Natural killer cell treated with Interleukin-12 subunit alpha and Interleukin-12 subunit beta and Interleukin-15 and Interleukin-18, amount 100 ng/mL, for 72 hours (primary cell): ENCODE measurements at places on chromosomes 11 and 22. TPM values are rescaled to one million over a fixed set of nuclear protein-coding genes. Genes with fewer than 3 reads are reported as not detected.
A peak's percentile ranks its signal among the peaks of the same experiment; 100 is the strongest.

JAM3 gene
- 2.9 TPM for total RNA-seq

SLC22A9 gene
- total RNA-seq, result not detected

SAA4 gene
- not detected for total RNA-seq

HEPHL1 gene
- total RNA-seq, result not detected

GRCh38 chr11:47270331-47271271, 668 bp downstream of the MADD start:
- peak; percentile 73 for DNase-seq

DNA sequence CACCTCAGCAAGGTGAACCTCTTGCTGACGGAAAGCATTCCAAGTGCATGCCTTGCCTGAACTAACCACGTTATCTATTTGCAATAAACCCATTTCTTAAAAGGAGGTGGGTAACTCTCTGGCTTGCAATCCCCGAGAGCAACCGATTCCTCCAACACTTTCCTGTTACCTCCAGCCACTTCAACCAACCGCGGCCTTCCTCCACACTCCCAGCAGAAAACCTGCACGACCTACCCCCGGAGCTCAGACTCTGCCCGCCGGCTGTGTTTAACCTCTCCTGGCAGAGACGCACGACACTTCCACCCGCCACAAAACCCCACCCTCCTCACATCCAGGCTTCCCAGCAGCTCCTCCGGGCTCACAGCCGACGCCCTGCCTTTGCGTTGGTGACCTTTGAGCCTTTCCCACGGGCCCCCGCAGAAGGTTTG, 708 bp downstream of the SCO2 start:
- DNase-seq, result no peak

- no peak for DNase-seq
These were observed 32.9 kb downstream of the SMCO4 start for GRCh38 chr11:93510196-93510873.

DNA sequence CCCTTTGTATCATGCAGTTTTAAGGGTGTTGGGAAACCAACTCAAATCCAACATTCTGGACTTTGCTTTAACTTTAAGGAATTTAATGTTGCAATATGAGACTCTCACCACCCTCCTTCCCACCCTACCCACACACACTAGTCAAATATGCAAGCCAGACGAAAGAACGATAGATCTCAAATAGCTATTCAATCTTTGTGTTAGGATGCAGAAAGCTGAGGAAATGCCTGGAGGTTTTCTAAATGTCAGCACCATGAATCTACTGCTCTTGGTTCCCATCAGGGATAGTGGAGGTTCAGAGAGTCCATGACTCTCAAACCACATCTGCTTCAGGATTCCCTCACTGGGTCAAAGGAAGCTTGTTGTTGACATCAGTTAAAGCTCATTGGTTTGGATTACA, 33.7 kb downstream of the EXPH5 start:
- no peak for DNase-seq

GRCh38 chr11:26142891-26143290, 189.0 kb upstream of the ANO3 start:
- DNase-seq, result no peak

- no peak for DNase-seq
These were observed 17.4 kb upstream of the CSNK2A3 start for GRCh38 chr11:11370255-11370961.

DNA sequence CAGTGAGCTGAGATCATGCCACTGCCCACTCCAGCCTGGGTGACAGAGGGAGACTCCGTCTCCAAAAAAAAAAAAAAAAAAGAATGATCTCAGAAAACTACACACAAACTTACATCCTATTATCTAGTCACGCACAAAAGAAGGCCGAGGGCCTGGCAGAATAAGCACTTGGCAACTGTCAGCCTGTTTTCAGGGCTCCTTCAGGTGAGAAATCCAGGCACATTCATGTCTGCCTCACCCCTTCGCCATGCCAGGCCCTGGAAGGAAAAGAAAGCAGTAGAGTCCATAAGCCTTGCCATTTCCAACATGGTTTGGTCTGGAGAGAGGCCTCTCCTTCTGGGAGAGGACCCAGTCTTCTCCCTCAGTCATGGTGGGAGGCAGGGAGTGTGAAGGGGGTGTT, 30.9 kb downstream of the C11orf58 start:
- DNase-seq, result no peak

DNA sequence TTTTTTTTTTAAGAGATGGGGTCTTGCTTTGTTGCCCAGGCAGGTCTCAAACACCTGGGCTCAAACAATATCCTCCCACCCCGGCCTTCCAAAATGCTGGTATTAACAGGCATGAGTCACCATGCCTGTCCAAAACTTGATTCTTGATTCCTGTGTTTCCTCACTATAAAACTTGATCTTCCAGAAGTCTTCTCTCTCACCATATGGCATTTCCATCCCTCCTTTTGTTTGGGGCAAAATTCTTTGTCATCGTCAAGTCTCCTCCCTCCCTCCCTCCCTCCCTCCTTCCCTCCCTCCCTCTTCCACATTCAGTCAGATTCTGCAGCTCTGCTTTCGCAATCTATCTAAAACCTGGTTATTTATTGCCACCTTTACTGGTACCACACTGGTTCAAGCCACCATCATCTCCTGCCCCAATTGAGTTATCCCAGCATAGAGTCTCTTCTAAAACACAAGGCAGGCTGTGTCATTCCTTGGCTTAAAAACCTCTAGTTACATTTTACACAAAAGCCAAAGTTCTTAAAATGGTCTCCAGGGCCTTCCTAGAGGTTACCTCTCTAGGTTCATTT, 65.0 kb upstream of the HORMAD2 start:
- DNase-seq, result no peak

GRCh38 chr11:101915791-101916291, 481 bp downstream of the ANGPTL5 start:
- no peak for DNase-seq

- DNase-seq, result no peak
These were observed 212.7 kb upstream of the CADM1 start for GRCh38 chr11:115716601-115717529.

DNA sequence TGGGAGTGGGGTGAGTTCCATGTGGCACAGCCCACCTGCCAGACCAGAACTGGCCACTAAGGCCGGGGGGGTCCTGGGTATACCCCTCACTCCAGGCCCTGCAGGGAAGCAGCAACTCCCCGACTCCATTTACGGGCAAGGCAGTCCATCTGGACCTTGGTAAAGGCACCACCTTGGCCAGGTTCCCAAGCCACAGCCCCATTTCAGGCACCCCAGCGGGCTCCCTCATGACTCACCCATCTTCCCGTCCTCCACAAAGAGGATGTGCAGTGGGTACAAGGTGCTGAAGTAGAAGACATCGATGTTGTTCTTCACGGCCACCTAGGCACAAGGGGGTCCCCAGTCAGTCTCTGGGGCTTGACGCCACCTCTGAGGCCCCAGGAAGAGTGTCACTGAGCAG, 15.7 kb upstream of the RASL10A start:
- DNase-seq, result no peak

DNA sequence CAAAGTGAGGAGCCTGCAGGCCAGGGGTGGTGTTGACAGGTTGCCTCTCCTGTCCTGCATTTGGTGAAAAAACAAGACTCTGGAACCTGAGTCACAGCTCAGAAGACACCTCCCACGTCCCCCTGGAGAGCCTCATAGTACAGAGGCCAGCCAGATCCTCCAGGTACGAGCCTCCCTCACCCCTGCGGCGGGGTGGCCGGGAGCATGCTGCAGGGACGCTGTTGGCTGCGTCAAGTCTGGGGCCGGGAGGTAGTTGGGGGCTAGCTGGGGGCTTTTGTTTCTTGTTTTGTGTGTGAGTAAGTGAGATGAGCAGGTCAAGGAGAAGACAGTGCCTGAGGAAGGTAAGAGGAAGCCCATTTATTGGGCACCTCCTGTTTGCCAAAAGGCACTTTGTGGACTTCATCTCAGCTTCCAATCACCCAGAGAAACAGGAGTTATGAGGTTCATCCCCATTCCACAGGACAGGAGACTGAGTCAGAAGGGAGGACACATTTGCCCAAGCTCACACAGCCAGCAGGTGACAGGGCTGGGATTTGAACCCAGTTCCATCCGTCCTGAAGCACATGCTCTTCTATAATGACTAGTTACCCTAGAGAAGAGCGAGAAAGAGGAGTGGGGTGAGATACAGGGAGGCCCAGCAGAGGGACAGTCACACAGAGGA, 18.3 kb upstream of the WNT11 start:
- no peak for DNase-seq

- no peak for DNase-seq
These were observed 22.1 kb downstream of the THOC5 start for GRCh38 chr22:29531419-29531818.

- no peak for DNase-seq
These were observed 40.8 kb downstream of the MAP6 start for GRCh38 chr11:75627906-75628668.

DNA sequence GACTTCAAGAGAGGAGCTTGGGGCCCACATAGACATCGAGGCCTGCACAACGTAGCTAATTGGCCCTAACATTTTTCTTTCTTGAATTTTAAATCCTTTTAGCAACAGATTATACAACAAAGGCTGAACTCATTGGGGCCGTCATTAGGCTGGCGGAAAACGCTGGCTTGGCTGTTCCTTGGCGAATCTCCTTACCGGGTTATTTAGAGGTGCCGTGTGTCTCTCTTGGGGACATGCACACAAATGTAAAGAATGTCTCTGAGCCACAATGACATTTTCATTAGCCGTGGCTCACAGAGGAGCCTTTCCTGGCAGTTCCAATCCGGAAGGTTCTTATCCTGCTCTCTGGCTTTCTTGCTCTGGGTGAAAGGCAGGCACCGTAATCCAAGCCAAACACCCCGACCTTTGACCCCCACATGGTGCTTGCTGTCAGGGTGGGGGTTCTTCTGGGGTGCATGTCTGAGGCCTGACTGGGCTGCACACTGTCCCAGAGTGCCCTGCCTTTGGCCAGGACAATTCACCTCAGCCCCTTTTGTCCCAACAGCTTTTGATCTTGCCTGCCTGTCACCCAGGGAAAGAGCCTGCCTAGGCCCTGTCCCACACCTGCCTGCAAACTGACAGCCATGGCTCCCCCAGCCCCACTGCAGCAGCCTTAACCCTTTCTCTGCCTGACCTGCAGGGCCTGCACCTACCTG, 9.2 kb upstream of the FGF3 start:
- no peak for DNase-seq

DNA sequence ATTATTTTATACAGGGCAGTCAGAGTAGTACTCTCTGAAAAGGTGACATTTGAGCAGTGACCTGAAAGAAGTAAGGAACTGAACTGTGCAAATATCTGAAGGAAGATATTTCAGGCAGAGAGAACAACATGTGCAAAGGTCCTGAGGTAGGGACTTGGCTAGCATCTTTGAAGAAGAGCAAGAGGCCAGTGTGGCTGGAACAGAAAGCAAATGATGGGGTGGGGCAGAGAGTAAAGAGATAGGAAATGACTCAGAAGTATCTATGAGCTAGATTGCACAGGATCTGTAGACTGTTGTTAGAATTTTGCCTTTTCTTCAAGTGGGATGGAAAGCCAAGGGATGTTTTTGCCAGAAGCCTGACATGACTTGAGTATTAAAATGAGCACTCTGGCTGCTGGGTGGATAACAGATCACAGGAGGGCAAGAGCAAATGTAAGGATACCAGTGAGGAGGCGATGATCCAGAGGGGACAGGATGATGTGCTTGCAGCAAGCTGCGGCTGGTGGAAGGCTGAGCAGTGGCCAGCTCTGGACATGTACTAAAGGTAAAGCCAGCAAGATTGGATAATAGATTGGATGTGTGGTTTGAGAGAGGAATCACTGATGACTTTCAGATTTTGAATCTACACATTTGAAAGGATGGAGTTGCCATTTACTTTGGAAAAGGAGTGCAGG, 33.2 kb upstream of the TTC12 start:
- DNase-seq, result no peak

DNA sequence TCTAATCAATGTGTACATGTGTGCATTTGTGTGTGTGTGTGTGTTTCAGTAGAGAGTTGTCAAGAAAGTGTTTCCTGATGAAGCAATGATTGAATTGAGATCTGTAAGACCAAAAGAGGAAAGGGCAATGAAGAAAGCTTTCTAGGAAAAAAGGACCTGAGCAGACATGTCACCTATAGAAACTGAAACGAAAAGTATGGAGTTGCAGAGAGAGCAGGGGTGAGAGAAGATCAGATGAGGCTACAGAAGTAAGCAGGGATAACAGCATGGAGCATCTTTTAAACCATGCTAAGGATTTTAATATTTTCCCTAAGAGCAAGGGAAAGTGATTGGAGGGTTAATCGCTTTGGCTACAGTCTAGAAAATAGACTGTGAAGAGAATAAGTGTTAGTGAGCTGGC, 1459.4 kb upstream of the TENM4 start:
- DNase-seq, result no peak

GRCh38 chr11:126133901-126134300, 71.2 kb upstream of the CDON start:
- DNase-seq, result peak; percentile 47

- no peak for DNase-seq
These were observed 120.9 kb downstream of the C11orf65 start for GRCh38 chr11:108346451-108346850.

DNA sequence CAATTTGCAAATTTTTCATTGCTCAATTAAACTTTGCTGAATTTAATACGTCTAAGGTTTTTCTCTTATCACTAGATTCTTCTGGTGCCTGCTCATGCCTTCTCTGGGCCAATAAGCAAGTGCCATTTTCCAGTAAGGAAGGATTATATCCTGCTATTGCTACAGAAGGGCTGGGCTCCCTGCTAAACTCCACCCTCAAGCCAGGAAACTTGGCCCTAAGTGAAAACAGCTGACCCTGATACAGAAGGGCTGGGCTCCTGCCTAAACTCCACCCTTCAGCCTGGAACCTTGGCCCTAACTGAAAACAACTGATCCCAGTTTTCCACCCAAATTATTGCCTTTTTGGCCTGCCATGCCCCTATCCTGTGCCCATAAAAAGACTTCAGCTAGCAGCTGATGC, 385.3 kb downstream of the DYNC2H1 start:
- DNase-seq, result no peak

DNA sequence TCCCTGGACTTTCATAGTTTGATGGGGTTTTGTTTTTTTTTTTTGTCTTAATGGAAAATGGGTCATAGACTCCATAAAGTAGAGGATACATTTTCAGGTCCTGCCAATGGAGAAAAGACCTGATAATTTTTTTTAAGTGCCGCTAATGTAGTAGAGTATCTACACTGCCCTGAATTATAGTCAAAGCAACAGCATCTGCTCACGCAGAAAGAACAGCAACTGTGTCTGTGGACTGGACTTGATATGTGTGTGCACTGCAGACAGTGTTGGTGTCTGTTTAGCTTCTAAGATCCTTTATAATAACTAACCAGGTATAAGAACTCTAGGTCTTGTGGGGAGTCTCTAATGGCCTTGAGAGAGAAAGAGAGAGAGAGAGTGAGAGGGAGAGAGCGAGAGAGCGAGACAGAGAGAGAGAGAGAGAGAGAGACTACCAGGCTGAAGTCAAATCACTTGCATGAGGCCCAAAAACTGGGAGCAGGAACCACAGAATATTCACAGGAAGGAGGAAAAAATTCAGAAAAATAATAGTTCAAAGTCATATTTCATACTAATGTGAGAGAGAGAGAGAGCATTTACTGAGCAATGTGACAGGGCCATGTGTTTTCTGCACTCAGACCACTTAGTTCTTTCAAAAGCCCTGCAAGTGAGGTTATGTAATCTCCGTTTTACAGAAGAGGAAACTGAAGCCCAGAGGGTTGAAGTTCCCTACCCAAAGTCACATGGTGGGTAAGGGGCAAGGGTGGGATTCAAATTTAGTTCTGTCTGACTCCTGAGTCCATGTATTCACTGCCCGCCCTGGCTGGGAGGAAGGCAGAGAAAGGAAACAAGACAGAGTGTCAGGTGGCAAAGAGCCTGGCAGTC, 8.6 kb upstream of the MIAT start:
- no peak for DNase-seq

GRCh38 chr11:16820324-16821092, 82.1 kb downstream of the C11orf58 start:
- no peak for DNase-seq
